ENCODE measurements at places on chromosomes 1 and 21. TPM values are rescaled to one million over a fixed set of nuclear protein-coding genes. Genes with fewer than 3 reads are reported as not detected.

The MX2 gene
- total RNA-seq, result 58.6 TPM

The S100A12 gene
- total RNA-seq, result not detected

The PRKAA2 gene
- total RNA-seq, result not detected

The DESI2 gene
- 29.1 TPM for total RNA-seq

The PHLDA3 gene
- total RNA-seq, result 17.3 TPM

The AMY2B gene
- total RNA-seq, result 6.7 TPM

The LAMC1 gene
- total RNA-seq, result not detected

The TEX38 gene
- total RNA-seq, result not detected

The RBP7 gene
- not detected for total RNA-seq

The CHAF1B gene
- 28.1 TPM for total RNA-seq

The SELP gene
- not detected for total RNA-seq

The HSF2BP gene
- 0.18 TPM for total RNA-seq

The HMGCL gene
- 24.9 TPM for total RNA-seq

The MINDY1 gene
- 9.9 TPM for total RNA-seq

The FCRL5 gene
- total RNA-seq, result 0.10 TPM

The TAS1R1 gene
- total RNA-seq, result not detected

The GUK1 gene
- total RNA-seq, result 344 TPM

The ADAM30 gene
- not detected for total RNA-seq

The RPF1 gene
- total RNA-seq, result 41.6 TPM

The GBP1 gene
- 147 TPM for total RNA-seq

The DPT gene
- total RNA-seq, result not detected

The KLHDC8A gene
- total RNA-seq, result not detected

The WNT2B gene
- total RNA-seq, result not detected

The PER3 gene
- total RNA-seq, result 1.2 TPM

The A3GALT2 gene
- not detected for total RNA-seq

The TMEM51 gene
- 0.18 TPM for total RNA-seq

The KRTAP19-3 gene
- not detected for total RNA-seq

The CLCA1 gene
- total RNA-seq, result not detected

The BCAN gene
- not detected for total RNA-seq

The PCP4L1 gene
- total RNA-seq, result 0.40 TPM

The HCRTR1 gene
- not detected for total RNA-seq

The TSEN15 gene
- total RNA-seq, result 48.7 TPM

The KIAA0040 gene
- 50.8 TPM for total RNA-seq

The OR10Z1 gene
- not detected for total RNA-seq

The LCE1B gene
- total RNA-seq, result not detected

The HTR6 gene
- not detected for total RNA-seq

The AQP10 gene
- total RNA-seq, result not detected

The SLC50A1 gene
- total RNA-seq, result 37.5 TPM

The ASPM gene
- 87.5 TPM for total RNA-seq

The LYST gene
- 28.6 TPM for total RNA-seq

The PCP4 gene
- total RNA-seq, result not detected

The FCRL6 gene
- 0.76 TPM for total RNA-seq

The MFAP2 gene
- total RNA-seq, result not detected

The ACTL8 gene
- not detected for total RNA-seq

The PLPPR4 gene
- not detected for total RNA-seq

The CLEC20A gene
- total RNA-seq, result not detected

The KCNAB2 gene
- total RNA-seq, result 343 TPM

The TMPRSS3 gene
- 9.9 TPM for total RNA-seq

The MEX3A gene
- 0.05 TPM for total RNA-seq

The ATP1A2 gene
- not detected for total RNA-seq

The ZBTB7B gene
- 35.5 TPM for total RNA-seq

The CFAP74 gene
- not detected for total RNA-seq
